ENCODE measurements at places on chromosomes 5 and 9.

- no peak for DNase-seq
Observed at GRCh38 chr5:132219981-132220380, 7.7 kb downstream of the P4HA2 start.

DNA sequence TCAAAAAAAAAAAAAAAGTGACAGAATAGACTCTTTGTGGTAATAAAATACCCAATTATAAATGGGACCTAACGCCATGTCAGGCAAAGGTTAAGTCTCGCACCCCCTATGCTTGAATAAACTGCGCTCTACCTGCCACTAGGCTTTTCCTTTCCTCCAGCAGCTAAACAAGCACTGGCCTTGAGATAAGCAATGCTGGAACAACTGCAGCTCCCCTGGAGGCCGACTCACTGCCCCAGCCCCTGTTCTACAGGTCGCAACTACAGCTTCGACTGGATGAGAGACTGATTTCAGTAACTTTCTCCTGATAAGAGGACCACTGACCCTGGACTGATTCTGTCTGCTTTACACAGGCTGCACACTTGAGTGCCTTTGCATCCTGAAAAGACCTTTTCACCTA is 210.2 kb downstream of the HSPA4 start:
- no peak for DNase-seq

DNA sequence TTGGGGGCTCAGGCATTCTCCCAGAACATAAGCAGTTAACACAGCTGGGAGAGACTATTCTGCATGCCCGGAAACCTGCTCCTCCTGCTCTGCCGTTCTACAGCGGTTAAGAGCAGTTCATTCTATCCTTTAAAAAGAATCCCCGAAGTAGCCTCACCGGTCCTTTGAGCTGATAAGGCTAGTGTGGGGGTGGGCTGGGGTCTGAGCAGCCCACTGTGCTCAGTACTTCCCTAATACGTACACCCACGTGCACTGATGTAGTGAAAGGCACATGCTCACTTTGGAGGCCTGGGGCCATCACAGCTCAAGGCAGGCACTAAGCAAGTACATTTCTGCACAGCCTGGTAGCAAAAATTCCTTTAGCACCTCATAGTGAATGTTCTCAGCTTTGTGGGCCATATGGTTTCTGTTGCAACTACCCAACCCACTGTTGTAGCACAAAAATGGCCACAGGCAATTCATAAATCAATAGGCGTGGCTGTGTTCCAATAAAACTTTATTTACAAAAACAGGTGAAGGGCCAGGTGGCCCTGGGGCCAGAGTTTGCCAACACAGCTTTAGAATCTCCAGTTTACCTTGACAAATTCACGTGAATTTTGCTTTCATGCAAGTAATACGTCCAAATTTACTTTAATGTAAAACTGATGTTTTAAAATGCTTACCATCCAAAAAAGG is 136.4 kb downstream of the ZNF354C start:
- DNase-seq: no peak

GRCh38 chr5:7871653-7872052 is 2.7 kb downstream of the MTRR start:
- no peak for DNase-seq

DNA sequence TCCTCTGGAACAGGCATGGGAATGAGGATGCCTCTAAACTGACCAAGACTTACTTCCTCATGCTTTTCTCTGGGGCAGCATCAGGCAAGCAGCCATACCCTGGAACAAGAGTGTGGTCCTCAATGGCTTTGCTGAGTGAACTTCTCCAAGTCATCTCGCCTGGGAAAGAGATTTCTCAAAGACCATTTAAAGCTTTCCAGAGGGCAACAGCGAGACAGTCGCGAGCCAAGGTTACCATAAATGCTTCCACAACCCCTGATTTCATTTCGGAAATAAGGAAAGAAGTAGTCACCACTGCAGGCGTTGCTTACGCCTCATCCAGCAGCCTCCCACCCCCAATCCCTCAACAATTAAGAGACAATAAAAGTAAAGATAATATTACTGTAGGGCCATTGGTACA is 1.1 kb upstream of the SNCAIP start:
- no peak for DNase-seq

DNA sequence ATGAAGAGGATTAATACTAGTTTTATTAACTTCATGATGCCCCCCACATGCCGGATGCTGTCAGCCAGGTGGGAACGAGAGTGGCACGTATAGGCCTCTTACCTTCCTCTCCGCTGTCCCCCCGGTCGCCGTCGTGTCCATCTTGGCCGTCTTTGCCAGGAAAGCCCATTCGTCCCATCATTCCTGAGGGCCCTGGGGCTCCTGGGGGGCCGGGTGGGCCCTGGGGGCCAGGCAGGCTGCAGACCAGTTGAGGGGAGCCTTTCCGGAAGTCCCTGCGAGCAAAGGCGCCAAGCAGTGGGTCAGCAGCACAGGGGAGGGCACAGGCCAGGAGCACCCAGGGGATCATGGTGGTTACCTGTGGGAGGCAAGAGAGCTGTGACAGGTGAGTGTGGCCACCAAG is 15.8 kb downstream of the C1QTNF2 start:
- no peak for DNase-seq

GRCh38 chr9:101337237-101337636 is 47.6 kb downstream of the BAAT start:
- no peak for DNase-seq

- DNase-seq: no peak
Observed at GRCh38 chr9:101465326-101465915, 29.8 kb upstream of the ALDOB start.

DNA sequence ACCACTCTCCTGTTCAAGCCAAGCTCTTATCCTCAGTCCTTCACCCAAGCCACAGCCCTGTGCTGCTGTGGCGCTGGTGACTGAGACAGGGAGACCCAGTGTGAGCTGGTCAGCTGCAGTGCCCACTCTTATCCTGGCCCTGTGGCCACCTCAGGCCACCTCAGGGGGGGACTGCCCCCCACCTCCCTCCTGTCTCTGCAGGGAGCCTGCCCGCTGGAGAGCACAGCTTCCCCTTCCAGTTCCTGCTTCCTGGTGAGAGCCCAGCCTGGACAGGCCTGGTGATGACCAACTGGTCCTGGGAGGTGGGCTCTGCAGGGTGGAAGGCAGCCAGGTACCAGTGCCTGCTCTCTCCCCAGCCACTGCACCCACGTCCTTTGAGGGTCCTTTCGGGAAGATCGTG is 5.5 kb upstream of the EHMT1 start:
- DNase-seq: no peak

DNA sequence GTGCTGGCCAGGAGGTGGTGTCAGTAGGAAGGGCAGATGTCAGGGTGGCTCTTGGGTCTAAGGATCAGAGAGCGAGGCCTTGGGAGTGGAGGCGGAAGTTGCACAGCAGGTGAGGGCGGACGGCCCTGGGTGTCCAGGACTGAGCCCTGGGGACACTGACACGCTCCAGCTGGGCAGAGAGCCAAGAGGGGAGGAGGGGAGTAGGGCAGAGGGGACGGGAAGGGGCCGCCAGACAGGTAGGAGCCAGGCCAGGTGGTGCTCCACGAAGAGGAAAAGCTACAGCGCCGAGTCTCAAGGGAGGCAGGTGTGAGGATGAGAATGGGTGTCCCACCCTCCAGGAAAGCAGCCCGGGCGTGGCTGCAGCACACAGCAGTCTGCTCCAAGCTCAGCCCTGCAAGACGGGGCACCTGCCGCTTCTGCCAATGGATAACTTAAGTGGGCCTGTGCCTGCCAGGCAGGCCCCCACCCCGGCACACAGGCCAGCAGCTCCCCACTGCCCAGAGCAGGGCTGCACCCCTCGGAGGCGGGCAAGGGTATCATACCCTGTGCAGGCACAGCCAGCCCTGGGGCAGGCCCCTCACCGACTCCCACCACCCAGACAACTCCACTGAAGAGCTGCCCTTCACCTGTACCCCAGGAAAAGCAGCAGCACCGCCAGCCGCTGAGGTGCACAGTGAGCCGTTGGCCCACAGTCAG is 4.9 kb downstream of the TPRN start:
- DNase-seq: no peak

DNA sequence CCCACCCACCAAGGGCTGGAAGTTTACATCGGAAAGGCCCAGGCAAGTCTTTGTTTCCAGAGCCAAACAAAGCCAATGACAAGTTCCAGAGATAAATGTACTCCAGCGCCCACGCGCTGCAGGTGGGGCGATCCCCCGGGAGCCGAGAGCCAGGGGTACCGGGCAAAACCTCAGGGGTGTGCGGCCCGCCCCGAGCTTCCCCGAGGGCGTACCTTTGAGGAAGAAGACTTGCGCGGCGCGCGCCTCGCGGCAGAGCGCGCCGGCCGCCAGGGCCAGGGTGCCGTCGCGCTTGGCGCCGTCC is 671 bp downstream of the DUSP1 start:
- peak; percentile 27 for DNase-seq

DNA sequence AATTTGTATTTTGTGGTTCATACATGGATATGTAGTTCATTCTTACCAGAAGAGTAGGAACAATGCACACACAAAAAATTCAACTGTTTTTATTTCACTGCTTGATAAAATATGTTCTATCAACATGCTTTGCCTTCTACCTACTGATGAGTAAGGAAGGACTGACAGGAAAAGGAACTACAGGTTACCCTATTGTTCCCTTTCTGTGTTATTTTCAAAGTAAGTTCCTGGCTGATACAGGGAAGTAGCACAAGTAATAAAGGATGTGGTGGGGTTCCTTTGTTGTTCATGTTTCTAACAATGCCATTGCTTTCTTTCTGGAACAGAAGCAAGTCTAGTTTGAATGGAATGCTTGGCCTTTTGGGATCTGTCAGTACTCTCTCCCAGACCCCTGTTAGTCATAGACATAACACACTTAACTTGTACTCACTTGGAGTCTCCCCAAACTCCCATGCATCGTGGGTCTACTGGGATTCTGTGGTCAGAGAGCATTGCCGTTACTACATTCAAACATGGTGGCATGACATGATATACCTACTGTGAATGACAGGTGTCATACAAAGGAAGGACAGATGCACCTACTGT is 20.2 kb upstream of the ALDOB start:
- no peak for DNase-seq

DNA sequence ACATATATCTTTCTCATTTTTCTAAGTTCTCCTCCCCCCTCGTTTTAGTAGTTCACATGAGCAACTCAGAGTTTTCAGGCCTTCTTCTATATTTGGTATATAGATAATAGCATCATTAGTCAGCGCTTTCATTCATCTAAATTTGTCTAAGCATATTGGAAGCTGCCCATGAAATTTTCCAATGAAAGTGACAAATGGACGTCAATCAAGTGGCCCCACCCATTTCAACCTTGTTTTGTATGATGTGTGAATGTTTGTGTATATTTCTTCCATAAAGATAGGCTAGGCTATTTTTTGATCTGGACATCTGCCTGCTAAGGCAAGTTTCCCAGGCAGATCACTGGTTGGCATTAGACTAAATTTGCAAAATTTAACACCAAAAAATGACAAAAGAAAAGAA is 104.0 kb upstream of the SSBP2 start:
- no peak for DNase-seq

- DNase-seq: no peak
Observed at GRCh38 chr9:82184524-82184923, 196.0 kb downstream of the SPATA31D1 start.

DNA sequence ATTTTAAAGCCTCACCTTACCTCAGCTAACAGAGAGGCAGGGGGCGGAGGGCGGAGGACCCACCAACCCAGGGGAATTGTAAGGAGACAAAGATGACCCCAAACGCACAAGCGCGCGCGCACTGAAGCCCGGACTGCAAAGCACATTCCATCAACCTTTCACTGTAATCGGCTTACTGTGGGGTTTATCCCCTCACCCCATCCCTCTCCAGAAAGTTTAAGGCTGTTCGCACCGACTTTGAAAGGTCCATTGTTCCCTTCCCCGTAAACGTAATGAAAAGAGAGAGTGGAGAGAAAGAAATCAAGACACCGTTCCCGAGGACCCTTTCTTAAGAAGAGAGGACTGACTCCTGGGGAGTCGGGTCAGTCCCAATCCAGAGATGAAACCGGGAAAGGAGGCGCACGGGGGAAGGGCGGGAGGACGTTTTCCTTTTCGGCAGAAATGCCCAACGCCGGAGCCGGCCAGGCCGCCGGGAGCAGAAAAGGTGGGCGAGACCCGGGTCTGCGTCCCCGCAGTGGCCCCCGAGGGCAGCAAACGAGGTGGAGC is 464 bp downstream of the CEMIP2 start:
- DNase-seq: no peak

GRCh38 chr5:138954257-138955012 is 79.3 kb upstream of the LRRTM2 start:
- DNase-seq: no peak

GRCh38 chr9:89477384-89477783 is 20.5 kb downstream of the SEMA4D start:
- DNase-seq: no peak

DNA sequence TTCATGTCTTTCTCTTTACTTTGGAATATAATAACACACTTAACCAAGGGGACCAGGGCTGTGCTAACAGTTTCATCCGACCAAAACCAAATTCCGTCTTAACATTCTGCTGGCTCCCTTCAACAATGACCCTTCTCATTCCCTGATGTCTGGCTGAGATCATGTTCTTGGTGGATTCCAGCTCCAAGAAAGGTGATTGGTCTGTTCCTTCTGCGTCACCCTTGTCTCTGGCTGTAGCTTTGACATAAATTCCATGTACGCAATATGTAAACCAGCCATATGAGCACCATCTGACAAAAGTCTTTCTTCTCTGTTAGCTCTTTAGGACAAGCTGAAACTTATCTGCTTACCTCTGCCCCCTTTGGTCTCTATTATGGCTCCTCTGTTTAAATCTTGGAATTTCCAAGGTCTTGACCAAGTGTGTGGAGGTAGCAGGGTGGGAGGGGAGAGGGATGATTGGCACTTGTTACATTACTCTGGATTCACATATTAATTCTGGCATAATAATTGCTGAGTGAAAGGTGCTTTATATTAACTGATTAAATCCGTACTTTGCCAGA is 45.7 kb upstream of the HSD17B4 start:
- DNase-seq: no peak

DNA sequence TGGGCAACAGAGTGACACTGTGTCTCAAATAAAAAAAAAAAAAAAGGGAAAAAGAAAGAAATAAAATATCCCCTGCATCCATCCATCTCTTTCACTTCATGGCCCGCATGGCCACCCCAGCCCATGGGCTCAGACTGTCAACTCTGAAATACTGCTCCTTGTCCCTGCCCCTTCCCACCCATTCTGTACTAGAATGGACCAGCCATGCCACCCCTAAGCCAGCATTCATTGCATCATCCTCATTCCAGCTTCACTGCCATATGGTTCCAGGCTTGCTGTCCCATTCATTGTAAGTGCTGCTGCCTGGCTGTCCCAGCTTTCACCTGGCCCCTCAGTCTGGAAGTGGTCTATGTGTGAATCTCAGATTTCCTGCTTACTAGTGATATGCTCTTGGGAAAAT is 46.2 kb downstream of the SPRY4 start:
- no peak for DNase-seq

DNA sequence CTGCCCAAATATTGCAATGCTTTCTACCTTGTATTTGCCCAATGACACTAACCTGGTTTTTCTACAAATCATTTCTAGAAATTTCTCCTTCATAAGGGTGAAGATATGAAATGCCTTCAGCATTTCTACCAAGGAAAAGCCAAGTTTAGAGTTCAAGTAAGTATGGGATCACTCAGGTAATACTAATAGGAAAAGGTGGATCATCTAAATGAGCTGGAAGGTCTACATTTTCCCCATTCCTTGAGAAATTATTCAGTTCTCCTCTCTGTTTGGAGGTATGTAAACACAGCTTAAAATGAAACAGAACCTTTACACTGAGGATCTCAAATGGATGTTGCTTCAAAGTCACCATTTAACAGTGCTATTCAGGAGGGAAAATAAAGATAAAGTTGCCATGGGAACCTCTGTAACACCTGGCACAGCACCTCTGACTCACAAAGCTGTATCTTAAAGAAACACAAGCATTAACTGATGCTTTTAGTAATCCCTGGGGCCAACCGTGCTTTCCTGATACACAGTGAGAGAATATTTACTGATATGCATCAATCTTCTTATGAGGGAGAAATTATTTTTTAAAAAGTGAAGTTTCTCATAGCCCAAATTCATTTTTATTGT is 161.3 kb downstream of the DRD1 start:
- DNase-seq: no peak

Data from activated T-cell treated with anti-CD3 and anti-CD28 coated beads, Interleukin-2, amount 50 U/mL, for 4 hours (primary cell).